ENCODE measurements at places on chromosomes 4 and X. TPM values are rescaled to one million over a fixed set of nuclear protein-coding genes. Genes with fewer than 3 reads are reported as not detected.

GLRB gene
- total RNA-seq = not detected

USP26 gene
- total RNA-seq = not detected

DNA sequence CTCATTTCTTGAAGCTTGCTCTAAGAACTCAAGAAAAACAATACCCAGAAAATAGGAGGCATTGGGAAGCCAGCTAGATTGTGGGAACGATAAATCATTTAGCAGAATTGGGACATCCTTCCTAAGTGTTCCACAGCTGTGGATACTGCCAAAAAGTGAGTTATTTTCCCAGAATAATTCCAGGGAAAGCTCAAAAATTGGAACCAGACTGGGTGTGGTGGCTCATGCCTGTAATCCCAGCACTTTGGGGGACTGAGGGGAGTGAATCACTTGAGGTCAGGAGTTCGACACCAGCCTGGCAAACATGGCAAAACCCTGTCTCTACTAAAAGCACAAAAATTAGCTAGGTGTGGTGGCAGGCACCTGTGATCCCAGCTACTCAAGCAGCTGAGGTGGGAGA is 68.2 kb upstream of the GK2 start:
- DNase-seq = no peak

- no peak for DNase-seq
These were observed 54.7 kb downstream of the CNGA2 start for GRCh38 chrX:151789179-151789800.

DNA sequence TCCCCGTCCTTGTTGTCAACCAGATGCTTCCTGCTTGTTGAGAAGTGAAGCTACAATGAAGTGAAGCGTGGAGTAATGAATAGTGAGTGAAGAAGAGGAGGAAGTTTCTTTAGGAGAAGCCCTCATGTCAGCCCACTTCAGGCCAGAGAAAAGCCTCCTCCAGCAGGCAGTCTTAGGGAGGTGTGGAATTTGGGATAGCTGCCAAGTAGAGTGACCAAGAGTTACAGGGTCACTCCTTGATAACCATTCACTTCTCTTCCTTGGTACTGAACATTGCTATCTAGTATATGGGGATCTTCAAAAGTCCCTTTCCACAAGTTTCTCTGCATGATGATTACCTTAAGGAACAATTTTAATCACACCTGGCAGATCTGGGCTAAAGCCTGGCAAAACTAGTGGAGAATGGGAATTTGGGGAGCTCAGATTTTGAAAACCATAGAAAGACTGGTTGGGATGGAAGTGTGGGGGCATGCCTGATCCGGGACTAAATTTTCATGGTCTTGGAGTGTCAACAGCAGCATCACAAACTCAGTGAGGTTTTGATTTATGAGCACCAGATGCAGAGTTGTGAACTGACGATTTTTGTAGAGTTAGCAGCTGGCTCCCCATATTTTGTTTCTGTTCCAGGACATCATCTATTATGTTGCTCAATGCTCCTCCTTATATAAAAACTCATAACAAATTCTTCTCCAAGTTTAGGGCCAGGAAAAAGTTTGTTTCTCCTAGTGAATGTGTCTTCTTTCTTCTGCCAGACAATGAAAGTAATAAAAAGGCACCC is 53.1 kb downstream of the IGSF1 start:
- no peak for DNase-seq

GRCh38 chrX:37470711-37471110 is 100.8 kb upstream of the LANCL3 start:
- no peak for DNase-seq

- no peak for DNase-seq
These were observed 61.7 kb downstream of the ADRA2C start for GRCh38 chr4:3827616-3828492.
